ENCODE measurements at places on chromosomes 12 and 14.

- DNase-seq = no peak
Measured at GRCh38 chr12:8513256-8513655, at the start of gene CLEC4D. TSS of gene CLEC4D (plus strand) at chr12:8513503. CDS start at chr12:8513733, 230 bp downstream.

GRCh38 chr12:118164798-118165486 lies 29.0 kb downstream of the PEBP1 start:
- no peak for DNase-seq

DNA sequence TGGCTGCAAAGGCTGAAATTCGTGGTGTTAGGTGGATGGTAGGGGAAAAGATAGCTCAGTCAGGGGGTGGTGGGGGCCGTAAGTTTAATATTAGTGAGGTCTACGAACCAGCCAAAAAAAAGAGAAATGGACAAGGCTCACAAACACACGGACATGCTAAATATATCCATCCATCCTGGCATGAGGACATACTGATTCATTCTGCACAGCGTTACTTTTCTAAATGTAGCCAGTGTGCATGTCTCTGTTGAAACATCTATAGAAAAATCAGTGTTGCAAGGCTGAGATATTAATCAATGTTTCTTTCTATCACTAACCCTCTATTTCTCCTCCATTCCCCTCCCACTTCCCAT lies 150.6 kb downstream of the PIWIL1 start:
- no peak for DNase-seq

DNA sequence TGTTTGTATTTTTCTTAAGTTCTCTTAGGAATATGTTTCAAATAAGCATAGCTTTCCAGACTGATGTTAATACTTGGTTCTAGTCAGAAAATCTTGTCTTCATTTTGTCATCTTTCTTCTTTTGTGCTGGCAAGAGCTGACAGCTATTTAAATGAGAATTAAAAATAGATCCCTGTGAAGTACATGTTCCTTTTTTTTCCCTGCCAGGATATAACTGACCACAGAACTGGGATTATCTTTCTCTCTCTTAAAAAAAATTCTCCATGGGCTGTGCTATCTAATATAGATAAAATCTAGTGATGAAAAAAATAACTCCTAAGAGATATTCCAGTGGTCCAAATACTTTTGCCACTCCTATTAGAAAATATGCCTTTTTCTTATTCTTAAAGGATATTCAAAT lies 163.4 kb downstream of the AKAP6 start:
- no peak for DNase-seq

- DNase-seq = no peak
Measured at GRCh38 chr14:90296641-90297040, 35.1 kb downstream of the NRDE2 start.

DNA sequence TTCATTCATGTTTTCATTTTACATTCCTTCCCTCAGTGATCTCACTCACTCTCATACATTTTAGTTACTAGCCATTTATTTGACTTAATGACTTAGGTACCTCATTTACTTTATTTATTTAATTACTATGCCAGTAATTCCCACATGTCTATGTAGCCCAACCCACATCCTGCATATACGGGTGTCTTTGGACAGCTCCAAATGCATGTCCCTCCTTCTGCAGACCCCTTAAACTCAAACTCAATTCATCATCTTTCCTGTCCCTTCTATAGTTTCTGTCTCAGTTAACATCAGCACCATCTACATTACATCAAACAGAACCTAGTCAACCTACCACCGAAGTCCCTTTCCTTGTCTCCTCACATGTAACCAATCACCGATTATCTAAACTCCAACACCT lies 2.8 kb downstream of the CLEC1A start:
- no peak for DNase-seq

- DNase-seq = no peak
Measured at GRCh38 chr12:111102102-111102739, 181.8 kb upstream of the MYL2 start.

DNA sequence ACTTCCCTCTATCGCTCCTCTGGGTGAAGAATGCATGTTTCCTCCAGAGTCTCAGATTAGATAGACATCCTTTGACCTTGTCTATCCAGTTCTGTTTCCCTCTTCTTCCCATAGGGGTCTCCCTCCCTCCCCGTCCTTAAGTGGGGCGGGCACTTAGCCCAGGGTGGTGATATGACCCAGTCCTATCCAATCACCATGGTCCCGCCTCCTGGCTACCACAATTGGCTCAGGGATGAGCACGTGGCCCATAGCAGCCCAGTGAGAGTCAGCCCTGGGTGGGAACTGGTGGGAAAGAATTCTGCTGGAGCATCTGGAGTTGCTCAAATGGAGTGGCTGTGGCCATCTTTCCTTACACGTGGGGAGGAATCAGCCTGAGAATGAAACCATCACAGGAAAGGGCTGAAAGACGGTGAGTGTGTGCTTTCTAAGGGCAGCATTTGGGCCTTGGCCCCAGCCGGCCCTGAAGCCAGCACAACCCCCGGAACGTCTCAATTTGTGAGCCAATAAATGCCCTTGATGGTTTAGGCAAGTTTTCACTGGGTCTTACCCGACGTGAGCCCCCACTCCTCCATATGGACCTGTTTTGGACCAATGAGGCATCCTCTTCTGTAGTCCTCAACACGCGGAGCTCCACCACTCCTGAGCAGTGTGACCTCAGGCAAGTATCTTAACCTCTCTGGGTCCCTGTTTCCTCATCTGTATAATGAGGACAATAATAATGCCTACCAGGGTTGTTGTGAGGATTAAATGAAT lies 14.4 kb upstream of the MLXIP start:
- DNase-seq = no peak

DNA sequence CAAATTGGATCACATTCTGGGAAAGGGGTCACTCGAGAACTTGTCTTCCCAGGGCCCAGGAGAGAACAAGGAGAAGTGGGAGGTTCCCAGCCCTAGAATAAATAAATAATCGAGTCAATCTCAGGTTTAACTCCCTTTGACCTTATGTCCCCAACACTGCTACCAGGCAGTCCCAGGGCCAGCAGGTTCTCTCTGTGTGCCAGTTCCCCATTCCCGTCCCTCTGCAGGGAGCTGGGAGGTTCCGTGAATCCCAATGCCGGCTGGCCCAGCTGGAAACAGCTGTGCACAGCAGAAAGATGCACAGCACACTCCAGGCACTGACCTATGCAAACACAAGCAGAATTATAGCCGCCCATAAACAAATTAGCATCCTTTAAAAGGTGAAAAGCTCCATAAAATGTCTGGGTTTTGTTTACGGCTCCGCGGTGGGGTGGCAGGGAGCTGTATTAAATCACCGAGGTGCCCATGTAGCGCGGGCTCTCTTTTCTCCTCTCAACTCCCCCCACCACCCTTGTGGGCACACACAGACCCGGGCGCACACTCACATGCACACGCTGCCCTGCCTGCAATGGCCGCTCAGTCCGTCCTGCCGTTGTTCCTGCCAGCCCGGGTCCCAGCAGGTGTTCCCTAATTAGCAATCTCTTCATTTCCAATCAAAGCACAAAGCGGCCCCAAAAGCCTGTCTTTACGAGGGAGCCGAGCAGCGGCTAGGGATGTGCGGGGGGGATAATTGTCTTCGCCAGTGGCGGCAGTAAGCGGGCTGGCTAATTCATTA lies 46.6 kb upstream of the ESRRB start:
- no peak for DNase-seq

DNA sequence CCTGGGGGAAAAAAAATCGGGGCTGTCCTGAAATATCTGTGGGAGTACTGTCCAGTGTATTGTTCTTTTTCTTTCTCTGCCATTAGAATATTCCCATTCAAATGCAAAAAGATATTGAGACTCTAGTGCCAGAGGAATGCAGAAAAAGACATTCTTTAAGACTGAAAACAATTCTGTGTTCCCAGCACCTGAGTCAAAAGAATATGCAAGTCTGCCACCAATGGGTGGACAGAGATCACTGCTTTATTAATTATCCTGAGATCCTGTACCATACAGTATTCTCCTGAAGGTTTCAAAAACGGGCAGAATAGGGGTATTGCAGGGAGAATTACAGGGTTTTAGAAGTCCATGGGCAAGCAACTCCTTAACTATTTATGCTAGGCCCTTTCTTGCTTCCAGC lies 361.8 kb downstream of the C12orf50 start:
- no peak for DNase-seq

- no peak for DNase-seq
Measured at GRCh38 chr12:106954462-106955376, 988 bp upstream of the TMEM263 start.

DNA sequence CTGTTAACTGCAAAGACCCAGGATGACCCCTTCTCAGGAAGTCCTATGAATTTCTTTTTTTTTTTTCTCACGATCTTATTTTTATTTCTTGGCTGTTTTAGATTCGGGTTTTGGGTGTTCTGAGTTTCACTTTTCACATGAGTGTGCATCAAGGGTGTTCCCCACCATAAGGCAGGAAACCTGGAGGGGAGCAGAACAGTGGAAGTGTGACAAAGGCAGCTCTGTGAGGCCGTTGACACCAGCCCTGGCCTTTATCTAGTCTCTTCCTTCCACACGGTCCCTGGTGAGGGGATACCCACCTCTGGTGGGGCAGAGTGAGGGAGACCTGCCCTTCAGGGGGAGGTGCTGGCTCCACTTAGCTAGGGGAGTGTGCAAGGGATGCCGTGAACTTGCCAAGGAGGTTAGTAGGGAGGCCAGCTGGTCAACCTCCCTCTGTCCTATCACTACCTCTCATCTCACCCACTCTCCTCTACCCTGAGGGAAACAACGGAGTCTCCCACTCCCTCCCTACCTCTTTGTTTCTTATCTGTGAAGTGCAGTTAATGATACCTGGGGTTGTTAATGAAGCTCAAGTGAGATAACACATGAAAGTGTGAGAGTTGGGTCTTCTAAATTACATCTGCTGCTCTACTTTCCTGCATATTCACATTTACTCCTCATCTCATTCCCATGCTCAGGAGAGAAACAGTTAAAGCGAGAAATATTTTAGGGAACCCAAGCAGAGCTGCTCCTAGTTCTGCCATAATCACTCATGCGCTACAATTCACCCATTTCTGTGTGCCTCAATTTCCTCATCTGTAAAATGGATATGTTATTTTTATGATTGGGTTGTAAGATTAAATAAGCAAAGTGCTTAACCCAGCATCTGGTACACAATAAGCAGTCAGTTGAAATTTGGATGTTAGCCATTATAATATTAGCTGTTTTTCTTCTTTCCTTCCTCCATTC lies 4.4 kb upstream of the GALNT6 start:
- no peak for DNase-seq

GRCh38 chr12:13630354-13630753 lies 351.0 kb downstream of the GRIN2B start:
- DNase-seq = no peak

- no peak for DNase-seq
Measured at GRCh38 chr12:93256256-93256969, 121.3 kb upstream of the NUDT4 start.

DNA sequence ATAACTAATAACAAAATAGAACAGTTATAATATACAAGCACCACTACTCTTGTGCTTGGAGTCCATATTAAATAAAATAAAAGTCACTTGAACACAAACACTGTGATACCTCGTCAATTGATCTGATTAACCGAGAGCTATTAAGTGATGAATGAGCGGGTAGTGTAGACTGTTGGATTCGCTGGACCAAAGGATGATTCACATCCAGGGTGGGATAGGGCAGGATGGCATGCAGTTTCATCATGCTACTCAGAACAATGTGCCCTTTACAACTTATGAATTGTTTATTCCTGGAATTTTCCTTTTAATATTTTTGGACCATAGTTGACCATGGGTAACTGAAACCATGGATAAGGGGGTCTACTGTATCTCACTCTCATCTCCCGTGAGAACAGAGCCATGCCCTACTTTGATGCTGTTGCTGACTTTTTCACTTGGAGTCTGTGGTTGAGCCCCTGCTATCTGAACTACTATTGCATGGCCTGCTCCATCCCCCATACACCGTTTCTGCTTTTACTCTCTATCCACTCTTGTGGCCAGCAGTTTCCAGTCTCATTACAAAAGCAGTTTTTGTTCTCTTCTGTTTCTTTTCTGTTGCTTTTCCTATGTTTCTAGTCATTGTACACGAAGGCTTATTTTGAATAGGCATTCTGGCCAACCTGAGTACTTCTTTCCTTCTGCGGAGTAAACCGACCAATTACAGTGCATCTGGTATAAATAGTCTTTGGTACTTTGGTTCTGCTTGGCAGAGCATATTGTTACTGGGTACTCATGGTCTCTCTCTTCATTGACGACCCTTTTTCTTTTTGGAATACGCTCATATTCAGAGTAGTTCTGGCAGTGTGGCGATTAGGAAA lies 12.2 kb downstream of the TMTC2 start:
- DNase-seq = no peak

DNA sequence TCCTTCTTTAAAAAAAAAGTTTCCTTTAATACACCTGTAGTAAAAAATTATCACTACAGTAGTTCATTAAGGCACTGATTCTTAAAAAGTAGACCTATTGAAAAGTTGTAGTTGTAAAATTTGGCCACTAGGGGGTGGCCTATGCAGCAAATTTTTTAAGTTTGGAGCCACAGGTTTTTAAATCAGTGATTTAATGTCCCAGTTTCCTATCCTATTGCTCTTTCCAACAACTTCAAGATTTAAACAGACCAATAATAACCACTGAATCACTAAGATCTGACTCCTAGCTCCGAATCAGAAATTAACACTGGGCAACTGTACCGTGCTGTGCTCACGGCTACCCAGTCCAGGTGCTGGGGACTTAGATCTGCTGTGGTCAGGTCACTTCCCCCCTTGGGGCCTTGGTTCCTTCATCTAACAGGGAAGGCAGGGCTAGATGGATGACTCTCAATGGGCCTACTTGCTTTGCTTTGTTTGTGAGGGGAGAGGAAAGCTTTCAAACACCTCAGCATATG lies 279.3 kb downstream of the MED13L start:
- DNase-seq = no peak

GRCh38 chr14:102095871-102096568 lies 9.2 kb upstream of the HSP90AA1 start:
- no peak for DNase-seq

GRCh38 chr12:106328735-106329134 lies 26.2 kb downstream of the TCP11L2 start:
- no peak for DNase-seq

- DNase-seq = no peak
Measured at GRCh38 chr12:120944645-120945217, 33.6 kb upstream of the HNF1A start.
